ENCODE measurements at places on chromosomes 13 and 19.

GRCh38 chr13:104473936-104474335 lies 1407.7 kb upstream of the SLC10A2 start:
- no peak for DNase-seq

DNA sequence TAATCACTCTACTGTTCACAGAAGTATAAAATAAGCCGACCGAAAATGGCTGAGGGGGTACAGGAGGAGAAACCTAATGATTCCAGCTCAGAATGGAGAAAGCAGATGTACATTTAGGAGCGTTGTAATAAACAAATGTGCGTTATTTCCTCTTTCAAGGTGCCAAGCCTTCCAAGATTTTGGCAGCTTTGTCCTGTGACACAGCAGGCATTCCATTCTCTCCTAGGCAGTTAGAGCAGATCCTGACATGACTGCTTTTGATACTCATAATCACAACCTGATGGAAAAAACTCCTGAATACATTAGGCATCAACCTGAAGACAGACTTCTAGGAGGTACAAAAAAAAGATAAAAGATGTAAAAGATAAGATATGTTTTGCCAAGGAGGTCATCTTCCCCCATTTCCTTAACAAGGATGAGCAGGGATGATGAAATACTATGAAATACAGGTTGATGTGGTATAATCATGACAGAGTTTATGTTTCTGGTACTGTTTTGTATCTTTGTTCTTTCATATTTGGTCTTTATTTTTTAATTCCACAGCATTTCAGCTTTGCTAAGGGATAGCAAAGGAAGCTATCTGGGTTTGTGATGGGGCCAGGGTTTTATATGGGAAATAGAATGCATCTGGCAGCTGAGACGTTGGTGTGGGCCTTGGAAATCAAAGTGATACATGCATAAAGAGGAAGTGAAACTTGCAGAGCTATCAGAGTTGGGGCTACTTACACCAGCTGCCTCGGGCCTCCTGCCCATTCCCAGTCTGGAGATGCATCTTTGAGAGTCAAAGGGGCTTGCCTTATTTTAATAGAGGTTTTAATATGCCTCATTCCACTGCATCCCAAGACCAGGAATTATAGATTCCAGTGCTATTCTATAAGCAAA lies 222.5 kb downstream of the OXGR1 start:
- no peak for DNase-seq

- no peak for DNase-seq
Observed at GRCh38 chr13:79684371-79684770, 203.4 kb downstream of the NDFIP2 start.

DNA sequence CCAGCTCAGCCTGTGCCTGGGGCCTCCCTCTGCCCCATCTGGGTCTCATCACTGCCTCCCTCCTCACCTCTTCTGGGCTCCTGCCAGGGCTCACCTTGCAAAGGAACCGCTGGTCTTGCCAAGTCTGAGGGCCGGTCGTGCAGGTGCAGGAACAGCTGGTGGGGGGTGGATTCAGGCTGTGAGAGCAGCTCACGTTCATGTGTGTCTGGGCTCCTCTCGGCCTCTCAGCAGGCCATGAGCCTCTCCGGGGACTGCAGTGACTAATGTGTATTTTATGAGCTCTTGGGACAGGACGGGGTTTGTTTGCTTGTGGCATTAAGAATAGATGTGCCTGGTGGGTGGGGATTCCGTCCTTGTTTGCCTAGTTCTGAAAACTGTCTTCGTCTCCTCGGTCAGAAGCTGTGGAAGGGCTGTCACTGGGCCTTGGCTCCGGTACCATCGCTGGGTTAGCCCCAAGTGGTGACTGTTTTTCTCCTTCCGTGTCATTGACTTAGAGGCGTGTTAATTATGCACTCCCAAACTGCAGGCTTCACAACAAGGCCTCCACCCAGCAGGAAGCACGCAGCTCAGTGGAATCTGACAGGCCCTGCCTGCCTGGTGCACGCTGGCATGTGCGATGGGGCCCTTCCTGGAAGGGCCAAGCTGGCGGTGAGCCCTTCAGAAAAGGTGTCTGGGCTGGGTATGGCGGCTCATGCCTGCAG lies 77.6 kb downstream of the KDM4B start:
- peak; percentile 92 for DNase-seq
